ENCODE measurements at places on chromosomes 6 and 20. TPM values are rescaled to one million over a fixed set of nuclear protein-coding genes. Genes with fewer than 3 reads are reported as not detected.

GRCh38 chr6:79632580-79632979, 1.5 kb downstream of the SH3BGRL2 start:
- DNase-seq, result no peak

GRCh38 chr6:135054226-135054568, 425 bp downstream of the HBS1L start:
- DNase-seq, result no peak

GRCh38 chr6:25899580-25900408, 25.8 kb upstream of the SLC17A3 start:
- DNase-seq, result no peak

GRCh38 chr6:71482742-71483141, 194.1 kb downstream of the OGFRL1 start:
- no peak for DNase-seq

- no peak for DNase-seq
Measured at GRCh38 chr6:167130008-167130677, 7.2 kb downstream of the CCR6 start.

- DNase-seq, result no peak
Measured at GRCh38 chr6:15033850-15034203, 212.0 kb upstream of the JARID2 start.

GRCh38 chr6:31057426-31058003, 47.2 kb downstream of the MUC22 start:
- DNase-seq, result no peak

DNA sequence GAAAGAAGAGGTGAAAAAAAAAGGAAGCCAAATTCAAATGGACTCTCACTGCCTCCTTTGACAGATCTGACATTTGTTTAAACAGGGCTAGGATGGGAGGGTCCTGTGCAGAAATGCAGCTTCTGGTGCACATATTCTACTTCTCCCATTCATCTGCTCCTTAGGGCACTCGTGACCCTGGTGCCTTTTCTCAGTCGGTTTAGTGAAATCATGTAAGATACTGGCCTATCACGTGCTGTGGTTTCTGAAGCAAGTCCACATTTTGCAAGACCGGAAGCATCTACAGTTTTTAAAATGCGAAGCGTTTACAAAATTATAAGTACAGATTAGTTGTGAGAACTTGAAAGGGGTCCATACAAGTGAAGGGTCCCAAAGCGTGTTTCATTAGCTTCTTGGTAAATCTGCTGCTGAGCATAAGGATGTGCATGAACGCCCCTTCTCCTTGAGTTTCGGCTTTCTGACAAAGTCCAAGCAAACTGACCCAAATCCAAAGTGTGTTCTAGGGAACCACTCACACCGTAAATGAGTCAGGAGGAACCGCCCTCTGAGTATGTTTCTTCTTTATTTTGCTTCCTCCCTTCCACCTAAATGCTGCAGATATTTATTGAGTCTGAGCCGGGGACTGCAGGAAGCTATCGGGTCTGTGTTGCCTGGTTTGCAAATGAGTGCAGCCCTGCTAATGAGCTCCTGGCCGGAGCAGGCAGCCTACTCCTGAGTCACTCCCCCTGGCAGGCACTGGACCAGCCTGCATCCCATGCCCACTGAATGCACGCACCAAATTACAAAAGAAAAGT, 323.8 kb upstream of the JARID2 start:
- no peak for DNase-seq

DNA sequence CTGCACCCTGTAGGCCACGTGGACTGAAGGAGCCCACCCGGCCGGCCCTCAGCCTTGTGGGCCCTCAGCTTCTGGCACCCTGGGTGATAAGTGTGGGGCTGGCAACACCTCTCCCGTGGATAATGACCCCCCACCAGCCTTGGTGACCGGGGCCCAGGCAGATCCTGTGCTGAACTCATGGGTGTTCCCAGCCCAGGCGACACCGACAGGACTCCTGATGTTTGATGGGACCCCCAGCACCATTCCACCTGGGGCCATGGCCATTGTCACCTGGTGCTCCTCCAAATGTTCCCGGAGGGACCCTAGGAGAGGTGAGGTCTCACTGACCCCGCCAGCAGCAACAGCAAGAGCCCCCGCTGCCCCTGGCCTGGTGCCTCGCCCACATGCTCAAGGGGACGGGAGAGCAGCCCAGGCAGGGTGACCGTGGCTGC, 19.4 kb upstream of the FRMD1 start:
- no peak for DNase-seq

DNA sequence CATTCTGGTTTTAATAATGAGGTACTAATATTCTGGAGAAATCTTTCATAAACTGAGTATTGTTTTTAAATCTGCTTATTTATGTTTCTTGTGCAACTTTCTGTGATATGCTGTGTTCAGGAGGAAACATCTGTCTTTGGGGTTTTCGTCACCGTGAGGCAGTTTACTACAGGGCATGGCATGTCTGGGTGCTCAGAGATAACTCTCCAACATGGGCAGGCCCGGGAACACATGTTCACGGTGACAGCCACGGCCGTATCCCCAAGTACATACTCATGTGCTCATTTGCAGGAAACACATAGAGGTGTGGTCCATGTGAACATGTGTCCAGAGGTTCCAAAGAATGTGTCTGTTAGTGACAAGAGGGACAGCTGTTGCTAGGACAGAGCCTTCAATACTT, 62.1 kb upstream of the CNKSR3 start:
- DNase-seq, result no peak

DNA sequence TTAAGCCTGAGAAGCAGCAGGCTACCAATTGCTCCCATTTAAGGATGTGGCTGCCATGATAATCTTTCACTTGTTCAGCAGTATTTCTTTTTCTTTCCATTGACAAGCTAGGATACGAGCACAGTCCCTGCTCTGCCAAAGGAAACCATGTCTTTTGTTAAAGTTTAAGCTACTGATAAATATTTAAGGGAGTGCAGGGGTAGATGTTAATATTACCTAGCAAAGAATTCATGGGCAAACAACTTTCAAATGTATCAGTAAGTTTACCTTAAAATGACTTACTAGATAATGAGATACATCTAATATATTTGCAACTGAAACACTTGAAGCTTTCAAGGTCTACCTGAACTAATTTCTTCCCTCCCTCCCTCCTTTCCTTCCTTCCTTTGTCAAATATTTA, 77.3 kb downstream of the OPN5 start:
- DNase-seq, result no peak

GRCh38 chr6:18503593-18504231, 116.6 kb downstream of the RNF144B start:
- peak; percentile 51 for DNase-seq

- peak; percentile 37 for DNase-seq
Measured at GRCh38 chr6:131524695-131525336, 48.2 kb upstream of the ARG1 start.

- no peak for DNase-seq
Measured at GRCh38 chr20:18056174-18057100, 1.3 kb downstream of the OVOL2 start.

- peak; percentile 48 for DNase-seq
Measured at GRCh38 chr6:13624871-13625288, 9.7 kb downstream of the NOL7 start.

GRCh38 chr20:1881240-1881835, 13.9 kb upstream of the SIRPA start:
- no peak for DNase-seq

DNA sequence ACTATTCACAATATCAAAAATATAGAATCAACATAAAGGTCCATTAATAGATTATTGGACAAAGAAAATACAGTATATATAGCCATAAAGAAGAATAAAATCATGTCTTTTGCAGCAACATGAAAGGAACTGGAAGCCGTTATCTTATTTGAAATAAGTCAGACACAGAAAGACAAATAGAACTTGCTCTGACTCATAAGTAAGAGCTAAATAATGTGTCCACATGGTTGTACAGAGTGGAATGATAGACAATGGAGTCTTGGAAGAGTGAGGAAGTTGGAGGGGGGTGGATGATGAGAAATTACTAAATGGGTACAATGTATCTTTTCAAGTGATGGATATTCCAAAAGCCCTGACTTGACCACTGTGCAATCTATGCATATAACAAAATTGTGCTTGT, 613.5 kb downstream of the PHF3 start:
- no peak for DNase-seq

DNA sequence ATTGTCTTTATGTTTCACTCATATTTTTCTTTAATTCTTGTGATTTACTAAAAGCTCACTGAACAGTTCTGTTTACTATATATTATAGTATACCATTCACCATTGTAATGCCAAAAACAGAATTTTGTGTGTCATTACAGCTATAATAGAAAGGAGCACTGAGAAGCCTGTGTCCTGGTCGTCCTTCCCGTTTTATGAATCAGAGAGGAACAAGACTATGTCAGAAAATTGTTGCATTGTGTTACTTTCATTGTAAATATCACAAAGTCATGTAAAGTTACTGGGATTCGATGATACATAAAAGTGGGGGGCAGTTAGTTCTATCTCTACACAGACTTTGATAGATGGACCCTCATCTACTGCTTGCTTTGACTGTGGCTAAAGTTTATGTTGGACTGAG, 145.1 kb downstream of the QKI start:
- no peak for DNase-seq

The OLIG3 gene
- 0.34 TPM for total RNA-seq

The RAD21L1 gene
- total RNA-seq, result 0.18 TPM

The GSTA3 gene
- total RNA-seq, result not detected

The C20orf144 gene
- 0.16 TPM for total RNA-seq

The PTK6 gene
- total RNA-seq, result 0.34 TPM

The FAM83C gene
- total RNA-seq, result not detected

The CHRNA4 gene
- not detected for total RNA-seq

The NOX3 gene
- not detected for total RNA-seq

The HLA-DQA1 gene
- 2.7 TPM for total RNA-seq

All from activated CD8-positive, alpha-beta T cell treated with anti-CD3 and anti-CD28 coated beads, Interleukin-2, amount 10 ng/mL, durations not matched to agents 7 days and 5 days (primary cell).